ENCODE measurements at places on chromosomes 4 and X. TPM values are rescaled to one million over a fixed set of nuclear protein-coding genes. Genes with fewer than 3 reads are reported as not detected.

Gene TMEM255A
- total RNA-seq: 1.5 TPM

DNA sequence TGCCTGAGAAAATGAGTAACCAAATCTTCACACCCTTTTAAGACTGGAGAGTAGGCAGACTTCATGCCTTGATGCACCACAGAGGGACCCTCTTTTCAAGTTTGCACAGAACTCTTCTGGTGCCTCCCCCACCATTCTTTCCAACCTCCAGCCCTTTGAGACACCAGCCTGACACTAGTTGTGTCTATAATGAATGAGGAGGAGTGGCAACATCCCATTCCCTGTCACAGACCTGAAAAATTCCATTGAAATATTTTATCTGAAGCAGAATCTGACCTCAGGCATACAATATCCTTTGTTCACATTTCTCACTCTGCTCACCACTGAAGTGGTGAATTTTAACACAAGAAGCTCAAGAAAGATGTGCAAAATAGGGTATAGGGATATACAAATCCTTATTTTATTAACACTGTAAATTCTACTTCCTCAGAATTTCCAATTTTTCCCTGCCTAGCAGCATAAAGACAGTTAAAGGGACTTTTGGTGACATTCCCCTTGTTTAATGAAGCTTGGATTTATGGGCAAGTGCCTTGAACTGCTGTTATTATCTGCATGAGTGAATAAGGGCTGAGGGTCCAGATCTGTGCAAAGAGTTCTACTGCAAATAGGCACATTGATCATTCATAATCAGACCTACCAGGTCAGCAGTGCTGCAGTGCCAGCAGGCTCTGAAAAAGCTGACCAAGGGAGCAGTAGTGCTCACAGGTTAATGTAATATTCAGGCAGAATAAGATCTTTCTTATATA is 149.9 kb upstream of the PAQR3 start:
- H3K4me3 ChIP-seq: no peak overlapping the region
- no peaks in the 10 kb centered on the region for H3K36me3 ChIP-seq
- H3K4me1 ChIP-seq: no peaks in the 10 kb centered on the region
- no peak overlapping the region for H3K27ac ChIP-seq
- DNase-seq: no peak

- no peak overlapping the region for H3K4me3 ChIP-seq
- no peaks in the 10 kb centered on the region for H3K36me3 ChIP-seq
- H3K27me3 ChIP-seq: no peaks in the 10 kb centered on the region
- DNase-seq: no peak
These were observed 50.1 kb downstream of the NHS start for GRCh38 chrX:17425136-17425535.

GRCh38 chrX:74187211-74187610 is 116.8 kb upstream of the ZCCHC13 start:
- H3K27me3 ChIP-seq: no peaks in the 10 kb centered on the region
- no peak overlapping the region for H3K27ac ChIP-seq
- no peaks in the 10 kb centered on the region for H3K4me1 ChIP-seq
- no peak overlapping the region for H3K4me3 ChIP-seq
- no peaks in the 10 kb centered on the region for H3K36me3 ChIP-seq
- no peak for DNase-seq
